Activated CD8-positive, alpha-beta T cell treated with anti-CD3 and anti-CD28 coated beads, Interleukin-2, amount 10 ng/mL, durations not matched to agents 7 days and 5 days (primary cell): ENCODE measurements at places on chromosomes 6 and 20.

DNA sequence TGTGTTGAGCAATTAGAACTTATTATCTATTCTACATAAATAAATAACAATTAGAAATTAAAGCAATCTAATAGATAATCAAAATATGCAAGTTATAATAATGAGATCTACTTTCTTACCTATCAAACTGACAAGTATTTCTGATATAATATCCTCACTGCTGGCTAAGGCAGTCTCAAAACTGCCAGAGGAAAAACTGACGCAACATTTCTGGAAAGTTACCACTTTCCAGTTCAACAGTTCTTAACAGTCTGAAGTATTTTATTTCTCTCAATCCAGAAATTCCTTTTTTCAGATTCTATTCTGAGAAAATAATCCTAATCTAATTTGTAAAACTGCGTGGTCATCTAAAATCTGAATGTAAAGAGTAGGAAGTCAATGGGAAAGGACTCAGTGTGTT lies 121.0 kb downstream of the TRDN start:
- no peaks in the 10 kb centered on the region for H3K4me1 ChIP-seq
- no peak overlapping the region for H3K4me3 ChIP-seq
- DNase-seq: no peak
- no peaks in the 10 kb centered on the region for H3K36me3 ChIP-seq

DNA sequence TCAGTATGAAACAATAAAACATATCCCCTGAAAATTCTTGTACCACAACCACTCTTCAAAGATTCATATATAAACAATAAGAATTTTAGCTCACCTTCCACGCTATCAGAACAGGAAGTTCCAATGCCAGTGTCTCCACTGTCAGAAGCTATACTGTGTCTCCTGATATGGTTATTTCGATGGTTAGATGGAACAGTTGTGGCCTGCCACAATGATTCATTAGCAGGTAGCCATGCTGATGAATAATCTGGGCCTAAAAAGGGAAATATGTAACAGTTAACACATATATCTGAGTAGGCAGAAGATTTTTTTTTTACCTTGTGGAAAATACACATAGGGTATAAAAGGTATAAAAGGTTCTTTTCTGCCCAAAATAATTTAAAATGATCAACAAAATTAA lies 19.0 kb downstream of the CEP85L start:
- H3K27ac ChIP-seq: no peak overlapping the region
- H3K4me3 ChIP-seq: no peak overlapping the region
- peaks cover 9% of the 10 kb centered on the region for H3K4me1 ChIP-seq
- no peaks in the 10 kb centered on the region for H3K27me3 ChIP-seq
- no peak for DNase-seq

DNA sequence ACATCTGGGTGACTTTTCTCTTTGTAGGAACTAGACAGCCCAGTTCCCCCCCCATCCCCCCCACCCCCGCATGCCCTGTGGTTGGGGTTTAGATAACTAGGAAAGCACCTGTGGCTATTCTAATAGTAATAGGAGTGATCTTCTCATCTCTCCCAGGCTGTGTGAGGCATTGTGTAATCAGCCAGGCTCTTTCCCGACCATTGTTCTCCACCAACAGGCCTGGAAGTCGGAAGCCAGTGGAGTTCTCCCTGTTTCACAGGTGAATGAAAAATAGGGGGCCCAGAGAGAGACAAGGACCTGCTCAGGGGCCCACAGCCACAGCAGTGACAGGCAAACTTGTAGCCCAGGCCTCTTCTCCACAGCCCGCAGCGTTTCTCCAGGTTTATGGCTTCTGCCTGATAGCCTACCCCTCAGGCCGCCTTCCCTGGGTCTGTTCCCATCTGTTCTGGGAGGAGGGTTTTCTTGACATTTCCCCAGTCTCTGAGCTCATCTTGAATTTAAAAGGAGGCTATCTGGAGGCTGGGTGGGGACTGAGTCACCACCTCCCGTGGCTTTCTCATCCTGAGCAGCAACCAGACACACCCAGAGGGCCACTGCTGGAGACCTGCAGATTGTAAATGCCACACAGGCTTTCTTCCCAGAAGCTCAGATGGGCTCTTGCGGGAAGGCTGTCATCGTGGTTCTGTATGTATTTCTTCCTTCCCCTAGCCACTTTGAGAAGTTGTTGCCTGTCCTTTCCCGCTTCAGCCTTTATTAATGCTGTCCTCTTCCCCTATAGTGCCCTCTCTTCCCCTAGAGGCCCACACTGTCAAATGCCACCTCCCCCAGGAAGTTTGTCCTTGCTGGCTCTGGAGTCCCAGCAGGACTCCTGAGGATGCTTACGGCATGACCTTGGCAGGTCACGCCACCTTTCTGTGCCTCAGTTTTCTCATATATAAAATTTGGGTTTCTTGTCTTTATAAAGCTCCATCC lies 75.9 kb upstream of the MYL9 start:
- DNase-seq: peak; percentile 53
- peak overlapping the region; percentile 86 for H3K27ac ChIP-seq
- no peaks in the 10 kb centered on the region for H3K36me3 ChIP-seq
- peaks cover 77% of the 10 kb centered on the region for H3K4me1 ChIP-seq
- peak overlapping the region; percentile 27 for H3K4me3 ChIP-seq

GRCh38 chr6:115612796-115613479 lies 447.8 kb downstream of the FRK start:
- no peaks in the 10 kb centered on the region for H3K4me1 ChIP-seq
- H3K36me3 ChIP-seq: no peaks in the 10 kb centered on the region
- no peak for DNase-seq
- no peaks in the 10 kb centered on the region for H3K27me3 ChIP-seq
- no peak overlapping the region for H3K4me3 ChIP-seq
- H3K27ac ChIP-seq: no peak overlapping the region

GRCh38 chr20:61448386-61448785 lies 196.3 kb downstream of the CDH4 start:
- H3K27me3 ChIP-seq: no peaks in the 10 kb centered on the region
- no peaks in the 10 kb centered on the region for H3K36me3 ChIP-seq
- H3K4me1 ChIP-seq: no peaks in the 10 kb centered on the region
- DNase-seq: no peak
- no peak overlapping the region for H3K27ac ChIP-seq
- H3K4me3 ChIP-seq: no peak overlapping the region

GRCh38 chr6:55868176-55868575 lies 7.2 kb downstream of the BMP5 start:
- H3K4me3 ChIP-seq: no peak overlapping the region
- no peak overlapping the region for H3K27ac ChIP-seq
- no peaks in the 10 kb centered on the region for H3K36me3 ChIP-seq
- no peaks in the 10 kb centered on the region for H3K27me3 ChIP-seq

GRCh38 chr20:52031563-52032303 lies 159.8 kb downstream of the ZFP64 start:
- no peaks in the 10 kb centered on the region for H3K27me3 ChIP-seq
- peaks cover 14% of the 10 kb centered on the region for H3K4me1 ChIP-seq
- no peaks in the 10 kb centered on the region for H3K36me3 ChIP-seq
- H3K4me3 ChIP-seq: no peak overlapping the region

DNA sequence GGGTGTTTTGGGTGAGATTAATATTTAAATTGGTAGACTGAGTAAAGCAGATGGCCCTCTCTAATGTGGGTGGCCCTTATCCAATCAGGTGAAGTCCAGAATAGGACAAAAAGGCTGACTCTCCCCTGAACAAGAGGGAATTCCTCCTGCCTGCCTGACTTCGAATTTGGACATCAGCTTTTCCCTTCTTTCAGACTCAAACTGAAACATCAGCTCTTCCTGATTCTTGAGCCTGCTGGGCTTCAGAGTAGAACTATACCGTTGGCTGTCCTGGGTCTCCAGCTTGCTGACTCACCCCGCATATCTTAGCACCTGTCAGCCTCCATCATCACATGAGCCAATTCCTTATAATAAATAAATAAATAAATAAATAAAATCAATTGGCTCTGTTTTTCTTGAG lies 15.0 kb upstream of the TGM6 start:
- no peaks in the 10 kb centered on the region for H3K36me3 ChIP-seq
- H3K27ac ChIP-seq: no peak overlapping the region
- no peaks in the 10 kb centered on the region for H3K4me1 ChIP-seq

DNA sequence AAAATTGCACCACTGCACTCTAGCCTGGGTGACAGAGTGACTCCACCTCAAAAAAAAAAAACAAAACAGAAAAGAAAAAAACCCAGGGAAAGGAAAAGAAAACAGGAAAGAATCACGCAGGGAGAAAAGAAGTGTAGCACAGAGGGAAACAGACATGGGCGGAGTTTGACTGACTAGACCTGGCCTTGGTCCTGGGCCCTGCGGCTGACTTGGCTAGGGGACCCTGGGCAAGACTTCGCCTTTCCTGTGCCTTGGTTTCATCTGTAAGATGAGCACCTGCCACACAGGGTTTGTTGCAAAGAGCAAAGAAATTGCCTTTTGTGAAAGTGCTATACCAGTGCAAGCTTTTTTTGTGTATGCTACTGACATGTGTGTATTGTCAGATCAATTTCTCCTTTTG lies 71.3 kb upstream of the KCNG1 start:
- peaks cover 53% of the 10 kb centered on the region for H3K27me3 ChIP-seq
- DNase-seq: no peak
- H3K4me3 ChIP-seq: no peak overlapping the region
- H3K36me3 ChIP-seq: no peaks in the 10 kb centered on the region
- H3K27ac ChIP-seq: no peak overlapping the region

DNA sequence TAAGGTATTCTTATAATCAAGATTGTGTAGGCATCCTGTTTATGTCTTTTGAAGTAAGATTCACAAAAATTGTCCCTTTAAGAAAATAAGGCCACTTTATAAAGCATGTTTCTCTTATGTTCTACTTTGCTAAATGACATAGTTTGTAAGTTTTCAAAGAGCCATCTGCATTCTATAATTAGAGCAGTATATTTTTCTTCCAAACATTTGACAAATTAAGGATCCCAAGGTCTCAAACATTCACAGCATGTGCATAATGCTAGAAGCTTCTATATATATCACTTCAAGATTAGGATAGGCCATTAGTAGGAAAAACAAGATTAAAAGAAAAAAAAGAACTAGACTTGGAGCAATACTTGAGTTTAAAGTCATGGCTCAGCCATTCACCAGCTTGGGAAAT lies 55.9 kb upstream of the DOK5 start:
- no peak for DNase-seq
- H3K36me3 ChIP-seq: no peaks in the 10 kb centered on the region
- no peaks in the 10 kb centered on the region for H3K27me3 ChIP-seq
- no peaks in the 10 kb centered on the region for H3K4me1 ChIP-seq

GRCh38 chr6:85402922-85403321 lies 47.0 kb upstream of the NT5E start:
- no peak overlapping the region for H3K4me3 ChIP-seq
- DNase-seq: no peak
- peaks cover 73% of the 10 kb centered on the region for H3K4me1 ChIP-seq
- H3K36me3 ChIP-seq: no peaks in the 10 kb centered on the region

- H3K4me3 ChIP-seq: no peak overlapping the region
- no peak overlapping the region for H3K27ac ChIP-seq
- H3K36me3 ChIP-seq: no peaks in the 10 kb centered on the region
- H3K27me3 ChIP-seq: peaks cover 12% of the 10 kb centered on the region
- no peak for DNase-seq
- H3K4me1 ChIP-seq: no peaks in the 10 kb centered on the region
Measured at GRCh38 chr6:31114970-31115849, 610 bp downstream of the PSORS1C1 start.

GRCh38 chr6:11855743-11856142 lies 77.1 kb upstream of the ADTRP start:
- no peaks in the 10 kb centered on the region for H3K27me3 ChIP-seq
- H3K4me3 ChIP-seq: no peak overlapping the region
- no peaks in the 10 kb centered on the region for H3K4me1 ChIP-seq
- H3K36me3 ChIP-seq: no peaks in the 10 kb centered on the region
- no peak for DNase-seq
- no peak overlapping the region for H3K27ac ChIP-seq

GRCh38 chr6:1757131-1757530 lies 147.4 kb downstream of the FOXC1 start:
- no peak for DNase-seq
- no peak overlapping the region for H3K4me3 ChIP-seq
- no peaks in the 10 kb centered on the region for H3K4me1 ChIP-seq
- no peak overlapping the region for H3K27ac ChIP-seq
- H3K36me3 ChIP-seq: peaks cover 2% of the 10 kb centered on the region

GRCh38 chr6:106628658-106629102 lies 618 bp downstream of the RTN4IP1 start:
- DNase-seq: peak; percentile 32
- peaks cover 34% of the 10 kb centered on the region for H3K4me1 ChIP-seq
- H3K27me3 ChIP-seq: no peaks in the 10 kb centered on the region

GRCh38 chr6:164296411-164296810 lies 881.9 kb downstream of the QKI start:
- no peak for DNase-seq
- no peaks in the 10 kb centered on the region for H3K27me3 ChIP-seq
- H3K4me3 ChIP-seq: no peak overlapping the region
- H3K36me3 ChIP-seq: no peaks in the 10 kb centered on the region

DNA sequence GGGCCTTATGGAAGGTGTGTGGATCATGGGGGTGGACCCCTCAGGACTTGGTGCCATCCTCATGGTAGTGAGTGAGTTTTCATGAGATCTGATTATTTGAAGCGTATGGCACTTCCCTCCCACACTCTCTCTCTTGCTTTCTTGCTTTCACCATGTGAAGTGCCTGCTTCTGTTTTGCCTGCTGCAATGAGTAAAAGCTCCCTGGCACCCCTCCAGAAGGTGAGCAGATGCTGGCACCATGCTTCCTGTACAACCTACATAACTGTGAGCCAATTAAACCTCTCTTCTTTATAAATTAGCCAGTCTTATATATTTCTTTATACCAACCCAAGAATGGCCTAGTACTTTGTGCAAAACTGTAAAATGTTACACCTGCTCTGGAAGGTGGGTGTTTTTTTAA lies 396.8 kb upstream of the HS3ST5 start:
- H3K27me3 ChIP-seq: no peaks in the 10 kb centered on the region
- H3K4me3 ChIP-seq: no peak overlapping the region
